Suppressor macrophage treated with lipopolysaccharide for 1 hour (primary cell): ENCODE measurements at places on chromosomes 13 and 19.

GRCh38 chr19:7669641-7670040 lies 792 bp downstream of the RETN start:
- DNase-seq: no peak

- no peak for DNase-seq
These were observed 202.3 kb upstream of the KLF12 start for GRCh38 chr13:74336546-74336945.

GRCh38 chr19:46537136-46538097 lies 41.8 kb upstream of the PNMA8B start:
- DNase-seq: peak; percentile 73

DNA sequence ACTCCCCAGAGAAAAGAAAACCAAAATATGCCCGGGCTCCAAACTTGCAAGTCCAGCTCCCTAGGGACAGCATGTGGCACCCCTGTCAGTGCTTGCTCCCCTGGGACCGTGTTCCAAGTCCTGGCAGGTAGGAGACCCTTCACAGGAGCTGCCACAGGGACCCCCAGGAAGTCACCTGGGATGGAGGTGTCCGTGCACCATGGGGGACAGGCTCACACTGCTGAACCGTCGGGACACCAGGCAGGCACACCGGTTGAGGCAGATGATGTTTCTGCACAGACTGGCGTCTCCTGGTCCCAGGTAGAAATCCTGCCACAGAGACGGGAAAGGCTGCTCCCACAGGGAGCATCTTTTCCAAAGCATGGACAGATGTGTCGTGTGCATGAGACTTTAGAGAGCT lies 11.7 kb upstream of the PROZ start:
- no peak for DNase-seq

- DNase-seq: no peak
These were observed 232.0 kb upstream of the SPRY2 start for GRCh38 chr13:80572923-80573316.

GRCh38 chr13:112917737-112918136 lies 51.3 kb upstream of the MCF2L start:
- no peak for DNase-seq

- DNase-seq: peak; percentile 91
These were observed 26.5 kb downstream of the MAN2B1 start for GRCh38 chr19:12639901-12640613.

GRCh38 chr19:55090564-55090963 lies 14.9 kb downstream of the EPS8L1 start:
- no peak for DNase-seq

- no peak for DNase-seq
These were observed 859.0 kb upstream of the SPRY2 start for GRCh38 chr13:81199956-81200355.

DNA sequence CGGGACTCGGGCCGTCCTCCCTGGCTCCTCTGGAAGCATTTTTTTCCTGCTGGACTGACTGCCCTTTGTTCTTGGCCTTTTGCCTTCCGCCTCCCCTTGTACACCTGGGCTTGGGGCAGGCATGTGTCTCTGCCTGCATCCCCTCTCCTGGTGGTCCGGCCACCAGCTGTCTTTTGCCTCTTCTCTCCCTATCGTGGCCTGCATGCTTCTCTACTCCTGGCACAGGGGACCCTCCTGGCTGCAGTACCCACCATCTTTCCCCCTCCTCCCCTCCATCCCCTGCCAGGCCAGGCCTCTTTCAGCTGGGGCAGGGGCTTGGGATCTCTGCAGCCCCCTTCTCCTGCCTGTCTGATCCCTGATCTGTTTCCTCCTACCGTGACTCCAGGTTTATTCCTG lies 12.1 kb downstream of the WTIP start:
- DNase-seq: no peak

DNA sequence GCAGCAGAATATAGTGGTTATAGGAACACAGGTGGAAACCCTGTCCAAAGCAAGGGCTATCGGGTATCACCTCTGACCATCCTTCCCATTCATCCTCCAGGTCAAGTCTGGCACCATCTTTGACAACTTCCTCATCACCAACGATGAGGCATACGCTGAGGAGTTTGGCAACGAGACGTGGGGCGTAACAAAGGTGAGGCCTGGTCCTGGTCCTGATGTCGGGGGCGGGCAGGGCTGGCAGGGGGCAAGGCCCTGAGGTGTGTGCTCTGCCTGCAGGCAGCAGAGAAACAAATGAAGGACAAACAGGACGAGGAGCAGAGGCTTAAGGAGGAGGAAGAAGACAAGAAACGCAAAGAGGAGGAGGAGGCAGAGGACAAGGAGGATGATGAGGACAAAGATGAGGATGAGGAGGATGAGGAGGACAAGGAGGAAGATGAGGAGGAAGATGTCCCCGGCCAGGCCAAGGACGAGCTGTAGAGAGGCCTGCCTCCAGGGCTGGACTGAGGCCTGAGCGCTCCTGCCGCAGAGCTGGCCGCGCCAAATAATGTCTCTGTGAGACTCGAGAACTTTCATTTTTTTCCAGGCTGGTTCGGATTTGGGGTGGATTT lies 2.1 kb upstream of the RAD23A start:
- no peak for DNase-seq

- no peak for DNase-seq
These were observed 589.8 kb downstream of the LMO7 start for GRCh38 chr13:76225815-76226489.

DNA sequence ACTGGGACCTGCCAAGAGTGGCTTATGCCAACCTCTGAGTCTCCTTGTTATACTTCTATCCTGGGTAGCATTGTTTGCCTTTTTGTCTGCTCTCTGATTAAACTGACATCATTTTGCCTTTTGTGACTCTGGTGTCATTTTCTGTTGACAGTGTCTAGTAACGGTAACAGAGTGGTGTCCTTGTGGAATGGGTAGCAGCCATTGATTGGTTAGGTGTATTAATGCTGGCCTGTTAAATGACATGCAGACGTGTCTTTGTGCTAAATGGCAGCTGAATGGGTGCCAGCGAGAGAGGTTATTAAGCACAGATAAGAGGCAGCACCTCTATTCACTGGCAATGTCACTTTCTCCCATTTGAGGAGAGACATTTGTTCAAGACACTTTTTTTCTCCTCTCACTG lies 1289.4 kb downstream of the PCDH9 start:
- DNase-seq: no peak

DNA sequence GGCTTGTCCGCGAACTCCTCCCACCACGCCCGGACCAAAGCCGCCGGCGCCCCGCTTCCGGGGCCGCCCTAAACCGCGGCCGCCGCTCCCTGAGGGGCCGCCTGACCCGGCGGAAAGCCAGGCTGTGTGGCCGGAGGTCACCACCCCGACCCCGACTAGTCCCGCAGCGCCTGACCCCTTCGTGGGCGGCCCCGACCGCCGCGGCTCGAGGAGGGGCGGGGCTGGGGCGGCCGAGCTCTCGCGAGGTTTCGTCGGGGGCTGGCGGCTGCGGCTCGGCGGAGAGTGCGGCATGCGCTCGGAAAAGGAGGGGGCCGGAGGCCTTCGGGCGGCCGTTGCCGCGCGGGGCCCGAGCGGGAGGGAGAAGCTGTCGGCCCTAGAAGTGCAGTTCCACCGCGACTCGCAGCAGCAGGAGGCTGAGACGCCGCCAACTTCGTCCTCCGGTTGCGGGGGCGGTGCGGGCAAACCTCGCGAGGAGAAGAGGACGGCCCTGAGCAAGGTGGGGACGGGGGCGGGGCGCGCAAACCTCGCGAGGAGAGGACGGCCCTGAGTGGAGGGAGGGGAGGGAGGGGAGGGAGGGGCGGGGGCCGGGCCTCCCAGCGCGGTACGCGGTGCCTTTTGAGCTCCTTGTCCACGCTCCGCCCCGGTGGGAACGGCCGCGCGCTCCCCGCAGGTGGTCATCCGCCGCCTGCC lies at the start of gene UPF3A:
TSS of gene UPF3A (plus strand) at position 251 of the 690 bp plus-strand sequence. CDS start at position 290, 39 bp downstream.
- DNase-seq: peak; percentile 92

DNA sequence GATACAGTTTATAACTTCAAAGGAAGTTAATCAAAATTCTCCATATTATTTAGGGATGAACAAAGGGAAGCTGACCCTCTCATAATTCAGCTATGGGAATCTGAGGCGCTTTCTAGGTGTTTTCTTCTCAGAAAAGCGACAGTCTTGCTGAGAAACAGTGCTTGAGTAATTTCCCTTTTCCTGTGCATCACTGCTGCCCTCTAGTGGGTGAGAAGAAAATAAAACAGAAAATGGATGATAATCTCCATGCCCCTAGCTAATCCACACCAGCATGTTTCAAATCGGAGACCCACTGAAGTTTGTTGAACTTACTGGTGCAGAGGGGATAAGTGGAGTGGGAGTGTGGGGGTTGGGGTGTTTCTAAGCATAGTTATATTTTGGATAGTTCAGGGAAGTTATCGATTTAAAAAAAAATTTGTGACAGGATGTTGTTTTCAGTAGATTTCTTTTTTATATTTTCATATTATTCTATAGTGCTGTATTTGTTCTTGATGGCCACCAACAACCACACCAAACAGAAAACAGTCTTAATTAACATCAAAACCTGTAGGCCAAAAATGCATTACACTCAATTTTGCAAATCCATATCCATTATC lies 21.4 kb downstream of the LCP1 start:
- peak; percentile 71 for DNase-seq

DNA sequence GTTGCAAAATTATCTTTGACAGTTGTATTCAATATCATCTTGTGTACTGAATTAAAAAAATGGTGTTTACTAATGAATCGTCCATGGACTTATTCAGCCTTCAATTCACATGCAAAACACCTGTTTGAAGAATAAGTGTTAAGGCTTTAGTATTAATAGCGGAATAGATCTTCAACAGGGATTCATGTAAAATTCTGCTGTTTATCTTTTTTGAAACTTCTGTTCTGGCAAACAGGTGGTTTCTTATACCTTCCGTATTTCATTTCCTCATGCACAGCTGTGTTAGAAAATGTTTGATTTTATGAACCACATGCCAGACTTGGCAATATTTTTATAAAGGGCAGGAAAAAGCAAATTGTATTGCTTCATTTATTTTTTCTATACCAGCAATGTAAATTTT lies 255.7 kb downstream of the DACH1 start:
- DNase-seq: no peak

- DNase-seq: no peak
These were observed 17.9 kb downstream of the DOCK9 start for GRCh38 chr13:98959786-98960605.

GRCh38 chr13:30577401-30577852 lies 40.3 kb upstream of the USPL1 start:
- peak; percentile 68 for DNase-seq

GRCh38 chr13:42969565-42970172 lies 22.4 kb downstream of the EPSTI1 start:
- DNase-seq: peak; percentile 87

DNA sequence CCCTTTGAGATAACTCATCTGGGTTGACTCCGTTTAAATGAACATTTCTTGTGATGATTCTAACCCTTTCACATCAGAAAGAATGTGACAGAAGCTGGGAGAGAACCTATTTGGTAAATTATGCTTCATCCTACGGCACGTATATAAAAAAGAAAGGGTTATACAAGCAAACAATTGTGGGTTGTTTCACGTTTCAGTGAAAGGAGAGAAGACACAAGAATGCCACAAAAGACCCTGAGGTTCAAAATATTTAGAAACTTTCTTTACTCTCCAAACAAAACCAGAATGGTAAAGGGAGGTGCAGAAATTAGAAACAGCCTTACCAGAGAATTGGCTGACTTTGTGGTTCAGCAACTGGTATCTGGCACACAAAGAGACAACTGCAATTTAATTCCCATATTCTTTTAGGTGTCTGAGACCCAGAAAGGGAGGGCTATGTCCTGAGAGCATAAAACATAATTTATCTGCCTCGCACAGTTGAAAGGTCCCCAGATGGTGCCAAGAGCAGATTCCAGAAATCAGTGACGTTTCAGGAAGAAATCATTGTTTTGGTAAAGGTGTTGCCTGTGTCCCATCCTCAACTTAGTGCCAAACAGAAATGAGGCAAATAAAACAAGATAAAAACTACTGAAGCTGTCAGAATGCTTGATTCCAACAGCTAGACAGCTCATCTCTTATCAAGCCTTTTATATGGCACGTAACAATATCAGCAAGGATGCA lies 361.4 kb downstream of the EFNB2 start:
- no peak for DNase-seq

DNA sequence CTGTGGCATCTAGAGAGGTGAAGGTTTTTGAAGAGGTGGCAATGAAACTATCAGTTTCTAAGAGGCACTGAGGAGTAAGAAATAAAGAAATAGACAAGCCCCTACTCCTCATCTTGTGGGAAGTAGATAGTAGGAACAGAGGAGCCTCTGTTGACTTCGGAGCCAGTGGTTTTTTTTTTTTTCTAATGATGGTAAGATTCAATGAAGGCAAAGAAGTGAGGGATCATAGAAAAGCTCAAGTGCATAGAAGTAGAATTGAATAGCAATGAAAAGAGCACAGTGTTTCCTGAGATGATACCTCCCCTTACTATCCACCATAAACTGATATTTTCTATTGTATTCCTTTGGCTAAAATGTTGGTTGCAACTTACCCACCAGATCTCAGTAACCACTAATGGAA lies 46.3 kb downstream of the FREM2 start:
- no peak for DNase-seq

DNA sequence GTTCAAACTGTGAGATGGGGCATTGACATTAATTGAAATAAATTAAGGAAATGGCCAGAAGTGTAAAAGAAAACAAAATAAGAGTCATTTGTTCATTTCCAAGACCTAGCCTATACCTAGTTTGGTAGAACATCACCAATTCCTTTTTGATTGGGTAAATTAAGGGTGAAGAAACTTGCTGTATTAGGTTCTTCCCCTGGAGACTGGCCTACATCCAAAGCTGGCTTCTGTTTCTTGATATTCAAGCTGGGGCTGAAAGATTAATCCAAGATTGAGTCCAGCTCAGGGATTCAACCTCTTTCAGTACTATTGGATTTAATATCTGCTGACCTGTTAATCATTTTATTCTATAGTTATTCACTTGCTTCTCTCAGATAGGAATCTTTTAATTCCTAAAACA lies 183.2 kb downstream of the GPC6 start:
- DNase-seq: no peak

DNA sequence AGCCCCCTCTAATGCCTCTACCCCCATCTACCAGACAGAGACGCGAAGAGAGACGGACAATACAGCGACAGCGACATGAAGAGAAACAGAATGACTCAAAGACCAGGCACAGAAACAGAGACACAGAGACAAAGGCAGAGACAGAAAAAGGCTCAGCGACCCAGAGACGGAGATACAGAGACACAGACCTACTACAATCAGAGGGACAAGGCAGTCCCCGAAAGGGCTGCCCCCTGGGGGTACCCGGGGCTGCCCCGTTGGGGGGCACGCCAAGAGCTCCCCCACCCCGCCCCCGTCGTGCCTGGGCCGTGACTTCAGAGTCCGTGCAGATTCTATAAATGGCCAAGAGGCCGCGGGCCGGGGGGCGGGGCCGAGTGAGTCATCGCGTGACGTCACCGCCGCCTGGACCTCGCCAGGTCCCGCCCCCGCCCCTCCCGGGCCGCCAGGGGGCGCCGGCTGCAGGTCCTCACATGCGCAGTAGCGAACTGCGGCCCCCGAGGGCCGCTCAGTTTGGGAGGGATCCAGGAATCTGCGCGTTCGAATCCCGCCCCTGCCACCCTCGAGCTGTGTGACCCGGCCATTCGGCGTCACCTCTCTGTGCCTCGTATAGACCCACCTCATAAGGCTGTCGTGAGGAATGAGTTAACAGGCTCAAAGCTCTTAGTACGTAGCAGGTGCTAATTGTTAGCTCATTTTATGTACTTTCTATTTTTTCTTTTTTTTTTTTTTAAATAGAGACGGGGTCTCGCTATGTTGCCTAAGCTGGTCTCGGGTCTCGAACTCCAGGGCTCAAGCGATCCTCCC lies 2.7 kb upstream of the CNN1 start:
- DNase-seq: peak; percentile 97

- DNase-seq: no peak
These were observed 13.6 kb upstream of the ACOD1 start for GRCh38 chr13:76934671-76935070.
